ENCODE measurements at places on chromosomes 7 and 10. TPM values are rescaled to one million over a fixed set of nuclear protein-coding genes. Genes with fewer than 3 reads are reported as not detected.

RTKN2 gene
- total RNA-seq: 2.5 TPM

NUDT13 gene
- 2.9 TPM for total RNA-seq

DKK1 gene
- 14.0 TPM for total RNA-seq

C1GALT1 gene
- 29.0 TPM for total RNA-seq

All from vagina (tissue), 2 donors.